Fibroblast of pulmonary artery (primary cell): ENCODE measurements at places on chromosomes 1 and 21.

GRCh38 chr1:89688607-89689006 lies 55.7 kb downstream of the LRRC8C start:
- DNase-seq, result no peak

- no peak for DNase-seq
Measured at GRCh38 chr1:227604446-227604845, 41.1 kb downstream of the ZNF678 start.

GRCh38 chr1:82044536-82044935 lies 243.8 kb downstream of the ADGRL2 start:
- no peak for DNase-seq

DNA sequence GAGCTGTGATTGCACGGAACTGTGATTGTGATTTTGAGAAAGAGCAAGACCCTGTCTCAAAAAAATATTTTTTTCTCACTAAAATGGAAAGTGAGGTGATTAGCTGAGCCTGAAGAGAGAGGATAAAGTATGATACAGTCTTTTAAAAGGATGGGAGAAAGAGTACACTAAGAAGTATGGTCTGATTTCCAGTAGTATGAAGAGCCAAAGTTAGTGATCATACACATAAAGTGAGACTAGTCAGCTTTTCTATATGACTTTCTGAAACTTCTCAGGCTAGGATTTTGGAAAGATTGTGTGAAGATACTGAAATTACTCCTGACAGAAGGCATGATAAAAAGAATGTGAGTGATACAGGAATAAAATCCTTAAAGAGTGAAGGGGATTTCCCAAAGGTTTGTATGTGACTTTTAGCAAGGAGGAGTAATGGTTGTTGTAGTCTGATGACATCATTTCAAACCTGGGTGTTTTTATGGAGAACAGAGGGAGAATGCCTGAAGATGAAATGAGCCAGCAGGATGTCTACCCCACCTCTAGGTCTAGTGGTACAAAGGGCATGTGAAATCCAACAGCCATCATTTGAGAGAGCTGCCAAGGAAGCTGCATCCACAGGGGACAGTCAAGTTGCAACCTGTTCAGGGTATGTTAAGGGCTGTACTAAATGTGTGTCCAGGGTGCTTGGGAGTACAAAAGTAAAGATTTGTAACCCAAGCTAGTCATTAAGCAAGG lies 157.7 kb downstream of the PIK3R3 start:
- DNase-seq, result no peak
